ENCODE measurements at places on chromosomes 11 and 22.

GRCh38 chr11:22634897-22635629 is 9.4 kb upstream of the FANCF start:
- DNase-seq: no peak

DNA sequence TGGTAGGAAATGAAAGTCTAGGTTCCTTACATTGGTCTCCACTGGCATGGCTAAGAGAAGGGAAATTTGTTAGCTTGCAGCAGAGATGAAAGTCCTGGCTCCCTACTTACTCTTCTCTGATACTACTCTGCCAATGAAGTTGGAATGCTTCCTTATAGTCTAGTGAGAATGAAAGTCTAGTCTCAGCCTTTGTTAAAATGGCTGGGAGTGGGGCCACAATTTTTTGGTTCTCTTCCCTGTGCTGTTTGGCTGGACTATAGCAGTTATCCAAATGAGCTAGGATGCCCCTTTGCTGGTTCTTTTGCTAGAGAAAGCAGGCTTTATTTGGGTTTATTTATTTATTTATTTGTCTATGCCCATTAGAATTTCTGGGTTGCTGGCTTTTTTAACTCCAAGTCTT is 414.3 kb downstream of the AASDHPPT start:
- no peak for DNase-seq

DNA sequence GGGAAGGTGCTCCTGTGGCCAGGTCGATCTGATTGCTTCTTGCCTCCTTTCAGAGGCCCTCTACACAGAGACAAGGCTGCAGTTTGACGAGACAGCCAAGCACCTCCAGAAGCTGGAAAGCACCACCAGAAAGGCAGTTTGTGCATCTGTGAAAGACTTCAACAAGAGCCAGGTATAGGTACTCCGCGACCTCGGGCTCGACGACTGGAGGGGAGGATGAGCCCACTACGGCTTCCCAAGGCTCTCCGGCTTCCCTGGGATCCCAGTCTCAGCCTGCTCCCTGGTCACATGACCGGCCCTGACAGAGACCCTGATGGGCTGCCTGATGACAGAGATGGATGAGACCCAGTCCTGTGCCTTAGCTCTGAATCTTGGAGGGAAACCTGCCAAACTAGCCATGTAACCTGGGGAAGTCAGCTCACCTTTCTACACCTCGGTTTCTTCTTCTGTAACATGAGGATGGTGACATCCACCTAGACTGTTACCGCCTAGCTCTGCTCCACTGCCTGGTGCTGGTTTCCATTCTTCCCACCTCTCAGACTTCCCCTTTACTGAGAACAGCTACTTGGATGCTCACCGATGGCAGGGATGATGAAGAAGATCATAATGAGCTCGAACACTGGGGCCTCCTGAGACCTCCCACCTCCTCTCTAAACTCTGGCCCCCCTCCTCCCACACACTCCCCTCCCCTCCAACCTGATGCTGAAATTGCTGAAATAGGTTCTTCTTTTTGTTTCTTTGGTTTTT is 8.9 kb downstream of the RIBC2 start:
- no peak for DNase-seq

- no peak for DNase-seq
Measured at GRCh38 chr11:14449302-14449714, 50.3 kb downstream of the COPB1 start.

DNA sequence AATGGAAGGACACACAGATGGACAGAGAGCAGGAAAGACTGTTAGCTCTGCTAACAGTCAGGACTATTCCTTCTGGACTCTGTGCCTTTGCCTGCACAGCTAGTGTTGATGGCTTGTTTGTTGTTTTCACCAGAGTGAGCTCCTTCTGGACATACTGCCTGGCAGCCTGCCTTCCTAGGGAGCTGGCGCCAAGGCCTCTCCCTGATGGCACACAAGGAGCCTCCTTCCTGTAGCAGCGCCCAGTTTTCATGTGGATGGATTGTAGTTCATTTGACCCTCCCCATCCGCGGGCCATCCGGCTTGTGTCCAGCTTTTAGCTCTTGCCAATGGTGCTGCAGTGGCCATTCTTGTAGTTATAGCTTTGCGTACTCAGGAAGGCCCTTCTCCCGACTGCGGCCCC is 16.6 kb upstream of the BCR start:
- no peak for DNase-seq
